ENCODE measurements at places on chromosomes 4 and X.

DNA sequence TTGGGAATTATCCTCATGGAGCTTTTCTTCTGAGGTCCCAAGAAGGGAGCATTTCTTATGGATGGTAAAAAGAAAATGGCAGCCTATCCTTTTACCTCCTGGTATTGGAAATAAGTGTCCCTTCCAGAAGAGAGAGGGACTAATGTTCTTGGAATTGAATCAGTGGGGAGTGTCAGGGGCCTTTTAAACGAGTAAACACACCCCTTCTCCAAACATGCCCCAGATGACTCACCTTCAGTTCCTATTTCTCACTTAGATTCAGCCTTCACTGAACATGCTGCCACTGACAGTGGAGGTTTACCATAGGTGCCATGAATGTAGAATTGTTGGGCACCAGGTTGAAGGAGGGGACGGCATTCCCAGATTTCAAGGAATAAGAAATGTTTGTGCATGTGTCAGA lies 19.0 kb downstream of the MAGEC2 start:
- H3K27ac ChIP-seq: no peak overlapping the region
- H3K36me3 ChIP-seq: no peaks in the 10 kb centered on the region
- H3K4me3 ChIP-seq: no peak overlapping the region
- DNase-seq: no peak
- no peaks in the 10 kb centered on the region for H3K4me1 ChIP-seq

DNA sequence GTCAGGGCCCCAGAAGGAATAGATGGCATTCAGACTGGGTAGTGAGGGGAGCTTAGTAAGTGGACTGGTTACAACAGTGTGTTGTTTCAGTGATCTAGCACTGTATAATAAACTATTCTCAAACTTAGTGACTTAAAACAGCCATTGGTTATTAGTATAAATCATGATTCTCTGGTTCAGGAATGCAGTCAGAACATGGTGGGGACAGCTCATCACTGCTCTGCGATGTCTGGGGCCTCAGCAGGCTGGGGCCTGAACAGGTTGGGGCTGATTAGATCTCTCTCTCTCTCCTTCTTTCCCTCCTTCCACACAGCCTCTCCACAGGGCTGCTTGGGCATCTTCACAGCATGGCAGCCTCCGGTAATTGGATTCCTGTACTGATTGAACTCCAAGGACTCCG lies 160.4 kb downstream of the GATB start:
- no peak for DNase-seq
- H3K4me3 ChIP-seq: no peak overlapping the region
- H3K4me1 ChIP-seq: no peaks in the 10 kb centered on the region
- H3K36me3 ChIP-seq: no peaks in the 10 kb centered on the region
- H3K27ac ChIP-seq: no peak overlapping the region
- H3K27me3 ChIP-seq: 0 out of 3 replicates have a peak, but pooled peaks cover 2% of the 10 kb centered on the region

- no peak for DNase-seq
- no peaks in the 10 kb centered on the region for H3K36me3 ChIP-seq
- no peak overlapping the region for H3K4me3 ChIP-seq
- no peaks in the 10 kb centered on the region for H3K4me1 ChIP-seq
- H3K27ac ChIP-seq: no peak overlapping the region
Observed at GRCh38 chr4:155735496-155735895, 23.3 kb upstream of the GUCY1B1 start.

DNA sequence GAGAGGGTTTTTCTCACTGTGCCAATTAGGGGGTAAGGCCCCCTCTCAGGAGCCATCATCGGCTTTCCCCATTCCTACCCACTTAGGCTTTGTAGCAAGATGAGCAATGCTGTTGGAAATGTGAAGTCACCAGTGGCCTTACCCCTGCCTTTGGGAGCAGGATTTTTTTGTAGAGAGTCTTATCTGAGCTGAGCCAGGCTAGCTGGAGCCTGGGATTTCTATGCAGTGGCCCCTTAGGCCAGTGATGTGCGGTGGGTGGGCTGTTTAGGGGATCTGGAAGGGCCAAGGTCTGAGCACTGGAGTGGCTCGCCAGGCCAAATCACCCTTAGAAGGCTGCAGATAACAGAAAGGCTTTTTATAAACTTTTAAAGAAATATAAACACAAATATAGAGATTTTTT lies 4.2 kb downstream of the CXorf65 start:
- H3K36me3 ChIP-seq: peaks cover 3% of the 10 kb centered on the region
- peak; percentile 77 for DNase-seq
- no peak overlapping the region for H3K4me3 ChIP-seq
- peaks cover 60% of the 10 kb centered on the region for H3K4me1 ChIP-seq

GRCh38 chr4:158111241-158111640 lies 61.6 kb downstream of the GASK1B start:
- DNase-seq: no peak
- H3K4me1 ChIP-seq: no peaks in the 10 kb centered on the region
- no peak overlapping the region for H3K27ac ChIP-seq
- no peaks in the 10 kb centered on the region for H3K27me3 ChIP-seq
- H3K4me3 ChIP-seq: no peak overlapping the region

DNA sequence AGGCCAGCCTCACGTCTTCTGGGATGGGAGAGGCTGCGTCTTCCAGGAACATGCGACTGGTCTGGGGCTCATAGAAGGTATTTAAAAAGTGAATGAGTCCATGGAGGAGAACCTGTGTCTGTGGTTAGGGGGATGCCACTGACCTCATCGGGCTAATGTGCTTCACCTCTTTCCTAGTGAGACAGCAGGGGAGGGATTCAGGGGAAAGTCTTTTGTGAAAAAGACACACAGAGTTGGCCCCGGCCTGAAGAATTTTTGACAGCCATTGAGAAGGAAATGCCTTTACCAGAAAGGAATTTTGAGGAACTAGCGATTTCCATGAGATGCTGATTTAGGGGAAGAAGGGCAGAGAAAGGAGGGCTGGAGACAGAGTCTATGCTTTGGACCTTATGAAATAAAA lies 11.0 kb upstream of the C4orf50 start:
- no peaks in the 10 kb centered on the region for H3K36me3 ChIP-seq
- H3K27ac ChIP-seq: no peak overlapping the region
- H3K27me3 ChIP-seq: peaks cover 49% of the 10 kb centered on the region
- DNase-seq: no peak

Data from K562 (cell line).